IMR-90 (cell line): ENCODE measurements at places on chromosomes 3 and 15. TPM values are rescaled to one million over a fixed set of nuclear protein-coding genes. Genes with fewer than 3 reads are reported as not detected.

The SLC24A5 gene
- not detected in 2 replicates for total RNA-seq

The SCG3 gene
- not detected in 2 replicates for total RNA-seq

The SGO1 gene
- total RNA-seq = 5.2 and 8.1 TPM in 2 replicates

The ACKR2 gene
- total RNA-seq = not detected in 2 replicates

The DUOX1 gene
- total RNA-seq = not detected in 2 replicates

The CLDN11 gene
- 245 and 329 TPM in 2 replicates for total RNA-seq

The COMMD2 gene
- total RNA-seq = 31.9 and 46.1 TPM in 2 replicates

The EPHB1 gene
- total RNA-seq = under 0.01 and 0.36 TPM in 2 replicates

The ZDHHC23 gene
- 0.83 and 0.90 TPM in 2 replicates for total RNA-seq

The NDN gene
- total RNA-seq = 40.1 and 50.3 TPM in 2 replicates

The BMF gene
- 1.7 and 2.9 TPM in 2 replicates for total RNA-seq

The SYNM gene
- 3.4 and 5.0 TPM in 2 replicates for total RNA-seq

The AP4E1 gene
- 6.8 and 12.8 TPM in 2 replicates for total RNA-seq

The TGM4 gene
- under 0.01 TPM in 1 of 2 replicates, not detected in the other for total RNA-seq

The IMPG2 gene
- total RNA-seq = 0.18 and 0.28 TPM in 2 replicates

The SETD2 gene
- total RNA-seq = 20.1 and 30.3 TPM in 2 replicates

The ITIH4 gene
- total RNA-seq = 0.28 and 0.36 TPM in 2 replicates

The UTS2B gene
- 0.72 and 0.83 TPM in 2 replicates for total RNA-seq

The HDC gene
- total RNA-seq = not detected in 2 replicates

The ATP13A4 gene
- under 0.01 TPM in 1 of 2 replicates, not detected in the other for total RNA-seq

The MESP1 gene
- under 0.01 TPM in 1 of 2 replicates, not detected in the other for total RNA-seq

The DZIP1L gene
- total RNA-seq = 14.7 and 21.4 TPM in 2 replicates

The CATSPER2 gene
- 0.28 and 11.3 TPM in 2 replicates for total RNA-seq

The KBTBD13 gene
- not detected in 2 replicates for total RNA-seq

The CNTN6 gene
- not detected in 2 replicates for total RNA-seq

The CCDC13 gene
- total RNA-seq = 0.18 and 0.28 TPM in 2 replicates

The INTS14 gene
- 22.9 and 33.9 TPM in 2 replicates for total RNA-seq

The PLD1 gene
- 9.2 and 9.7 TPM in 2 replicates for total RNA-seq

The ISL2 gene
- total RNA-seq = 1.1 and 1.3 TPM in 2 replicates

The GOLGA6L24 gene
- total RNA-seq = not detected in 2 replicates

The ANKUB1 gene
- not detected in 2 replicates for total RNA-seq

The CEMIP gene
- 51.9 and 63.8 TPM in 2 replicates for total RNA-seq

The THRB gene
- total RNA-seq = under 0.01 TPM in 1 of 2 replicates, not detected in the other

The NPTN gene
- total RNA-seq = 150 and 171 TPM in 2 replicates

The COL6A5 gene
- not detected in 2 replicates for total RNA-seq

The CCDC54 gene
- not detected in 2 replicates for total RNA-seq

The ZNF660 gene
- 1.3 and 1.4 TPM in 2 replicates for total RNA-seq

The TF gene
- not detected in 2 replicates for total RNA-seq

The HTR3E gene
- not detected in 2 replicates for total RNA-seq

The FEZF2 gene
- not detected in 2 replicates for total RNA-seq

The TRAT1 gene
- total RNA-seq = not detected in 2 replicates

The IL5RA gene
- total RNA-seq = not detected in 2 replicates

The TP53BP1 gene
- total RNA-seq = 64.5 and 73.9 TPM in 2 replicates

The ITGA11 gene
- 2.5 and 4.1 TPM in 2 replicates for total RNA-seq

The GOLGA8M gene
- under 0.01 TPM in 1 of 2 replicates, not detected in the other for total RNA-seq

The FOXL2 gene
- not detected in 2 replicates for total RNA-seq

The CPEB1 gene
- total RNA-seq = 6.9 and 12.5 TPM in 2 replicates

The CPLX3 gene
- not detected in 2 replicates for total RNA-seq

The IGSF11 gene
- total RNA-seq = 0.18 TPM in 1 of 2 replicates, not detected in the other

The CACNA2D3 gene
- total RNA-seq = 0.28 and 0.36 TPM in 2 replicates

The TRIM42 gene
- total RNA-seq = not detected in 2 replicates

The LAMB2 gene
- 179 and 213 TPM in 2 replicates for total RNA-seq

The MASP1 gene
- total RNA-seq = 13.1 TPM in 2 replicates

The HDAC11 gene
- 6.1 and 9.1 TPM in 2 replicates for total RNA-seq

The SLC6A20 gene
- total RNA-seq = not detected in 2 replicates
